ENCODE measurements at places on chromosomes 1 and 21.

DNA sequence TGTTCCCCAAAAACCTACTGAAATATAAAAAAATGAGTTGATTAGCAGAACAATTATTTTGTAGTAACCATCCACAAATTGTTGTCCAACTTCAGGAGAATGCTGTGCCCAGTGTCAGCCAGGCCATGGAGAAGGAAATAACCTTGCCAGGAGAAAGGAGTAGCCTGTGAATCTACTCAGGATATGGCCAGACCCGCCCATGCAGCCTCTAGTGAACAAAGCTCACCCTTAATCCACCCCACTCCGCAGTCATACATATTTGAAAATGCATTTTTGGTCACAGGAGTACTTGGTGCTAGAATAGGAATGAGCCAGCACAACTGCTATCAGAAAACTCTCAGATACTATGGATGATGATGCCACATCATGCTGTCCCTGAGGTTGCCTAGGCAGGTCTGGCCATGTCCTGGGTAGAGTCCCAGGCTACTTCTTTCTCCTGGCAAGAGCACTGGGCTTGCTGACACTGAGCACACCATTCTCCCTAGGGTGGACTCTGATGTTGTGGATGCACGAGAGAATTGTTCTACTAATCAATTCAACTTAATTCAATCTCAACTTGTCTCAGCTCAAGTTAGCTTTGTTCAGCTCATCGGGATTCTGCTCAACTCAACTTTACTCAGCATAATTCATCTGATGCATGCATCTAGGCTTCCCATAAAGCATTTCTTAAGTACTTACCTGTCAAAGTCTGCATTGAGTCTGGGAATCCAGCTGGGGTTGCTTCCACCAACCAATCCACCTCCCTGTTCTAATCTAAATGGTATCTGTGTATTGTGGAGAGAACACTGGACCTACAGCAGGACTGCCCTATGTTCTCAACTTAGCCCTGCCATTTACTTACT lies 18.2 kb downstream of the STYXL2 start:
- no peak for DNase-seq

DNA sequence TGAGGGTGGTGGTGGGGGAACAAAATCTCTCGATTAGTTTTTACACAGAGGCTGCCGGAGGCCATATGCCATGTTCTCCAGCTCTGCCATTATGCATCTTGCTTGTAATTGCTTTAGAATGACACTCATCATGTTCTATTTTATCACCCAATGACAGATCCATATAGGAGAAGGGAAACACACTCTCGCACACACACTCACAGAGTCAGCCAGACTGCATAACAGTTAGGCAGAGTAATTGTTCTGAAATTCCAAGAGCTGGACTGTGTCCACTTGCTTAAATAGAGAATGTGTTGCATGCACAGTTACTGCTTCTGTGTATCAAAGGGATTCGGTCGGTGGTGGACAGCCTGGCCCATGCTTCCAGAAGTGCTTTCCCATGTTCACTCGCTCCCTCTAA lies 30.6 kb downstream of the KCND3 start:
- no peak for DNase-seq

DNA sequence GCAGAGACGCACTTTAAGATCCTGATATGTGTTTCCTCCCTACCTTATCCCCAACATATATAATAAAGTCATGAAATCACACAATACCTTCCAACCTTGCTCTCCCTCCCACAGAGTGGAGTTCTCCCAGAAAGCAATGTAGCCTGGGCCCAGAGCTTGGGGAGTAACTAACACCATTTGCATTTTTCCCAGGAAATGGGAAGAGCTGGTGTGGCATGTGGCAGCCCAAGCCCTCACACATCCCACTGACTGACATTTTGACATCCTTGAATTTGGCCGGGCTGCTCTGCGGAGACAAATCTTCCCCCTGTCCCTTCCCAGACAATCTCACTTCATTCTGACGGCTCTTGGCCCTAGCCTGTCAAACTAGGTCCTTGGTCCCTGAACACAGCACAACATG lies 37.0 kb upstream of the ATP2B4 start:
- no peak for DNase-seq

DNA sequence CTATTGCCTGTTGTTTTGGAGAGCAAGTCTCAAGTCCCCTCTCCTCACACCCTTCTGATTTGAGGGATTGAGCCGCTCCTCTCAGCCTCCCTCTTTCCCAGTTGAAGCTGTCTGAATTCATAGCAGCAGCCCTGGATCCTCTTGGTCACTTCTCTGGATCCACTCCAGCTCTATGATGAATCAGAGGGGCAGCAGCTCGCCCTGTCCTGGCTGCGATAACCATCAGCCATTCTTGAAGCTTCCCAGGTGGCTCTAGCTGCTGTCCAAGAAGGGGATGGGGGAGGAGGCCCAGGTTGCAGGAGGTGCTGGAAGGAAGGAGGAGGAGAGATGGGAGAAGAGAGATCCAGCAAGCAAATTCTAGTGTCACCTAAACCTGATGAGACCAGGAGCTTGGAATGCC lies 31.3 kb downstream of the WNT4 start:
- no peak for DNase-seq

DNA sequence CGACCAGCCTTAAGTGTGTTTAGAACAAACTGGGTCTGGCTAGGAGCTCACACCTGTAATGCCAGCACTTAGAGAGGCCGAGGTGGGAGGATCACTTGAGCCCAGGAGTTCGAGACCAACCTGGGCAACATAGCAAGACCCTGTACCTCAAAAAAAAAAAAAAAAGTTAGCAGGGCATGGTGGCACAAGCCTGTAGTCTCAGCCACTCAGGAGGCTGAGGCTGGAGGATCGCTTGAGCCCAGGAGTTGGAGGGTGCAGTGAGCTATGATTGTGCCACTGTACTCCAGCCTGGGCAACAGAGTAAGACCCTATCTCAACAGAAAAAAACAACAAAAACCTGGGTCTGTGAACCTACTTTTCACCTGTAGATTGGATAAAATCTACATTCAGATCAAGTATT lies 54.6 kb downstream of the PIK3CD start:
- DNase-seq = no peak

- no peak for DNase-seq
These were observed 71.5 kb downstream of the DISP1 start for GRCh38 chr1:222886194-222886854.

DNA sequence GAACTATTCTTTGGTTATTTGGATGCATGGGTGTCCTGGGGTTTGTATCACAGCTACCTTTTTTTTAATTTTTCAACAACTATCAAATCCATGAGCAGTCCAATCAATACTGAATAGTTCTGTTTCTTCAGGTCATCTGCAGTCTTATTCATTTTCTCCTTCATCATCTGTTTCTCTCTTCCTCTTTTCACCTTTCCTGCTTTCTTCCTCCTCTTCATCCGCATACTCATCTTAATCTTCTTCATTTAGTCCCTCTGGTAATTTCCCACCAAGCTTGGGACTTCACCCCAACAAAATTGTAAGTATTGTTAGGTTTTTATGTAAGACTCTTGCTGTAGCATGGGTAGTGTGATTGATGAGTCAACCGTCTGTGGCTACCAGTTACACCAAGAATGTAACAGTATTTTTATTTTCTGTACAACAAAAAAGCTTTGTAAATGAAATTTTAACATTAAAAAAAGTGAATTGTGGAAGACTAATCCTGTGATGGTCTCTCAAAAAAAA lies 184.1 kb upstream of the RNPC3 start:
- DNase-seq = no peak

DNA sequence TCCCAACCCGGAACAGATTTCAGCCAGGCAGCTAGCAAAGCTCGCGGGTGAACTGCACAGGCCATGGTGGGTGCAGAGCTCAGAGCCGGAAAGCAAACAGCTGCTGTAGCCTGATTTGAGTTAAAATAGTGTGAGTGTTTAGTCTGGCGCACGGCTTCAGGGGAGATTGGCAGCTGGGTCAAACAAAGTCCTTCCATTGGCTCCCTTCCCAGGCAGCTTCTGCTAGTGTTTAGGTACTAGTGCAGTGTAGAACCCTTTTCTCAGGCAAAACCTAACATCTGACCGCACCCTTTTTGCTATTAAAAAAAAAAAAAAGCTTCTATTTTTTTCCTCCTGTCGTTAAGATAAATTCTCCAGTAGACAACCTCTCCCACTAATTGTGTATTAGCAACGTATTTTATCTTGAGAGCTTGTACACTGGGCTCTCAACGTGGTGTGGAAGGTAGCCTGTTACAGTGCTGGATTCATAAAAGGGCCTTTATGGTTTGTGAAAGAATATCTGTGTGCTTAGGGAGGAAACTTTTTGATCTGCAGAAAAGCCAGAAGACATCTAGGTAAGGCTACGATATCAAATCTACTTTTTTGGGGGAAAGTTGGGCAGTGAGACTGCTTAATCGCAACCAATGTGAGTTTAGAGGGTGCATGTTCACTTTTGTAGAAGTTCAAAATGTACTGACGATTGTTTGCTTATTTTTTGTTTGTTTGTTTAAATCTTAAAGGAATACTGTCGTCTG lies 689.6 kb downstream of the USP25 start:
- no peak for DNase-seq

DNA sequence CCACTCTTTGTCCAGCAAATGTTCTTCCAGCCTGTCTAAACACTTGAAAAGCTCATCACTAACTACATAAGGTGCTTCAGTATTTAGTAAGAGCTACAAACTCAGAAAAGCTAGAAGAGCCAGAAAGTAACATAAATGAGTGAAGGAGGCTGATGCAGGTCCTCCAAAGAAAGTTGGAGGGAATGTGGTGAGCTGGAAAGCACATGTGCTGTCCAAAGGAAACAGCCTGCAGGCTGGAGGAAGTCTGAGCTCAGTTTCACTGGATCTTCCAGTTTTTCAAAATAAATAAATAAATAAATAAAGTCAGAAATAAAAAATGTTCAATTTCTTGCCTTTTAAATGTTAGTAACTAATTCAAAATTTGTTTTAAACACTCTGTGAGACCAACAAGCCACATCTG lies 25.5 kb downstream of the ZC3H11B start:
- no peak for DNase-seq

- DNase-seq = no peak
These were observed 20.8 kb upstream of the FAM3B start for GRCh38 chr21:41295721-41296254.

GRCh38 chr1:244246334-244246733 lies 195.3 kb downstream of the ZBTB18 start:
- DNase-seq = no peak
